Spleen (tissue), 13 donors: ENCODE measurements at places on chromosomes 12 and 14. TPM values are rescaled to one million over a fixed set of nuclear protein-coding genes. Genes with fewer than 3 reads are reported as not detected.

SLC35F4 gene
- not detected for polyA plus RNA-seq

NR4A1 gene
- 11.8 TPM for polyA plus RNA-seq

PHETA1 gene
- polyA plus RNA-seq = 17.2 TPM

MUCL1 gene
- polyA plus RNA-seq = not detected

SLC39A5 gene
- polyA plus RNA-seq = 0.22 TPM

MAP1LC3B2 gene
- 1.2 TPM for polyA plus RNA-seq

SIX4 gene
- 0.03 TPM for polyA plus RNA-seq

DNA sequence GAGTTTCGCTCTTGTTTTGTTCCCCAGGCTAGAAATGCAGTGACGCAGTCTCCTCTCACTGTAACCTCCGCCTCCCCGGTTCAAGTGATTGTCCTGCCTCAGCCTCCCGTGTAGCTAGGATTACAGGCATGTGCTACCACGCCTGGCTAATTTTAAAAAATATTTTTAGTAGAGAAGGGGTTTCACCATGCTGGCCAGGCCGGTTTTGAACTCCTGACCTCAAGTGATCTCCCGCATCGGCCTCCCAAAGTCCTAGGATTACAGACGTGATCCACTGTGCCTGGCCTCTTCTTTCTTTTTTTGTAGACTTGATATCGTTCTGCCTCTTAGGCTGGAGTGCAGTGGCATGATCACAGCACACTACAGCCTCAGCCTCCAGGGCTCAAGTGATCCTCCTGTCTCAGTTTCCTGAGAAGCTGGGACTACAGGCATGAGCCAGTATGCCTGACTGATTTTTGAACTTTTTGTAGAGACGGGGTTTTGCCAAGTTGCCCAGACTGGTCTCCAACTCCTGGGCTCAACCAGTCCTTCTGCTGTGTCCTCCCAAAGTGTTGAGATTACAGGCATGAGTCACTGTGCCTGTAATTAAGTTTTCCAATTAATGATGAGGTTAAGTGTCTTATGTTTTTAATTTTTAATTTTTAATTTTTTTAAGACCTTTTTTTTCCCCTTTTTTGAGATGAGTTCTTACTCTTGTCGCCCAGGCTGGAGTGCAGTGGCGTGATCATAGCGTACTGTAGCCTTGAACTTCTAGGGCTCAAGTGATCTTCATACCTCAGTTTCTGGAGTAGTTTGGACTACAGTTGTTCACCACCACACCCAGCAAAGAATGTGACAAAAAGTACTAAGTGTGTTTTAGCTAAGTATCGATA lies 10.2 kb downstream of the RCOR1 start:
- no peaks in the 10 kb centered on the region for H3K36me3 ChIP-seq
- no peak overlapping the region for H3K27ac ChIP-seq
- H3K4me1 ChIP-seq = peaks cover 28% of the 10 kb centered on the region
- no peak for DNase-seq

- no peak for DNase-seq
- H3K27ac ChIP-seq = no peak overlapping the region
- peaks cover 35% of the 10 kb centered on the region for H3K4me1 ChIP-seq
- H3K4me3 ChIP-seq = no peak overlapping the region
- H3K36me3 ChIP-seq = no peaks in the 10 kb centered on the region
Measured at GRCh38 chr12:102955926-102956737, 1.3 kb upstream of the ASCL1 start.

GRCh38 chr12:61161961-61162360 lies 1098.2 kb upstream of the USP15 start:
- no peak overlapping the region for H3K4me3 ChIP-seq
- H3K36me3 ChIP-seq = no peaks in the 10 kb centered on the region
- H3K27ac ChIP-seq = no peak overlapping the region
- DNase-seq = no peak

DNA sequence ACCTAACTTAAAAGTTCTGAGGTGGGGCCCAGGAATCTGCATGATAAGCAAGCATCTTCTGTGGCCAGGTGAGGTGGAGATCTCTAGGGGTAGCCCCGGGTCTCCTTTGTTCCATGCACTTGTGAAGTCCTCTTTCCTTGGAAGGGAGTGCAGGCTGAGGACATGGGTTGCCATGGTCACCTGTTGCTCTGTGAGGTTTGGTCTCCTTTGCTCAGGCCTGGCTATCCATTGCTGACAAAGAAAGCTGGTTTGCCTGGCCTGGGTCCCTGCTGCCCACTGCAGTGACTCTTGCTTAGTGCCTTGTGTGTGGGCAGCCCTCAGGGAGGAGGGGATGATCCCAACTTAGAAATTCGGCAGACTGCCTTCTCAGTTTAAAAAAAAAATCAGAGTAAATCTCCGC lies 11.1 kb downstream of the NRXN3 start:
- no peak for DNase-seq
- H3K27me3 ChIP-seq = no peaks in the 10 kb centered on the region
- H3K27ac ChIP-seq = no peak overlapping the region
- no peaks in the 10 kb centered on the region for H3K36me3 ChIP-seq
- no peak overlapping the region for H3K4me3 ChIP-seq
- H3K4me1 ChIP-seq = no peaks in the 10 kb centered on the region

DNA sequence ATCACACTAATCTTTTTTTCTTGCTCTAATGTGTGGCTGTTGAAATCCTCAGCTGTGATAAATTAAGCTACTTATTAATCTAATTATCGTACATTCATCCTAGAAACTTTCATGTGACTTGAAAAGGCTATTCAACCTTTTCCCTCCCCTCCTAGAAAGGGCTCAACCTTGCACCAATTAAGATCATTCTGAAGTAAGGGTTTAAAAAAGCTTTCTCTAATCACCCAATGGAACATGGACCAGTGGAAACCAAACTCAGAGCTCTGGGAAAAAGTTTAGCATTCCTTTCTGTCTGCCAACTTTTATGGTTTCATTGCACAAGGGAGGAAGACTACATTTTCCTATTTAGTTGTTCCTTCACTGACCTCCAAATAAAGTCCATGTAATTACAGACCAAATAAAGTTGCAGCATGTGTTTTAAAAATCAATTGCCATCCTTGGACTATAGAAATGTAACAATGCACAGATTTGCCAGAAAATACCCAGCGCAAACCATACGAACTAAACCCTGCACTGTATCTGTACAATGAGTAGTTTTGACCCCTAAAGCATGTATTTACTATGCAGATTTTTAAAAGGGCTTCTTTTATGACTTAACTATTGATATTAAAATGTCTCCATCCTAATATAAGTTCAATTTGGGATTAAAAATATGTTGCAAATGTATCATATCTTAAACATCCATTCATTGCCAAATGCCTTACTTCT lies 142.6 kb upstream of the OTX2 start:
- DNase-seq = no peak
- no peaks in the 10 kb centered on the region for H3K4me1 ChIP-seq
- no peaks in the 10 kb centered on the region for H3K36me3 ChIP-seq
- H3K27me3 ChIP-seq = peaks cover 8% of the 10 kb centered on the region

DNA sequence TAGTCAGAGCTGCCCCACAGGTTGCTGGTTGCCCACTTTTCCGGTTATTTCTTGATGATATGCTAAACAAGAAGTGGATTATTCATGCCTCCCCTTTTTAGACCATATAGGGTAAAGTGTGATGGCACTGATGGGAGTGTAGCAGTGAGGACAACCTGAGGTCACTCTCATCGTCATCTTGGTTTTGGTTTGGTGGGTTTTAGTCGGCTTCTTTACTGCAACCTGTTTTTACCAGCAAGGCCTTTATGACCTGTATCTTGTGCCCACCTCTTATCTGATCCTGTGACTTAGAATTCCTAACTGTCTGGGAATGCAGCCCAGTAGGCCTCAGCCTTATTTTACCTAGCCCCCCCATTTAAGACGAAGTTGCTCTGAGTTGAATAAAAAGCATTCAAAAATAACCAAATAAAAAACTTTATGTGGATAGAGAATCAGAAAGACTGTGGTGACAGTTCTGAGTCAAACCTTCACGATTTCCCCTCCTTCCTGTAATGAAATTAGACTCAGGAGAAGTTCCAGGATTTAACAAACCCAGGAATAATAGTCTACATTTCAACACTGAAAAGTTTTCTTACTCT lies 144.2 kb downstream of the PAWR start:
- H3K4me1 ChIP-seq = no peaks in the 10 kb centered on the region
- DNase-seq = no peak
- H3K4me3 ChIP-seq = no peak overlapping the region
- no peaks in the 10 kb centered on the region for H3K36me3 ChIP-seq
- H3K27ac ChIP-seq = no peak overlapping the region

DNA sequence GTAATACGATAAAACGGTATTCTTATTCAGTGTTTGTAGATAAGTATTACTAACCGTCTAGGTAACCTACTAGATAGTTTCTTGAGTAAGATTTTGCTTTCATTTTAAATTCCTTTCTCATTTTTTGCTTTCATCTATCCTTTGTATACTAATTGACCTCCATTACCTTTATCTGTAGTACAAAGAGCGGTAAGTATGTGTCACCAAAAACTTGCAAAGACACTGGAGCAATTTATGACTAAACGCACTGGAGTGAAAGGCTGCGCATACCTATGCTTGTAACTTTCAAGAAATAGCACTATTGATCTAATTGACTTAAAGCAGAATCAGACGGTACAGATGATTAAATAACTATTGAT lies 1.7 kb downstream of the ARHGAP5 start:
- H3K27ac ChIP-seq = peak overlapping the region; percentile 94
- no peak for DNase-seq
- H3K4me1 ChIP-seq = peaks cover 34% of the 10 kb centered on the region
- no peaks in the 10 kb centered on the region for H3K36me3 ChIP-seq

- peak; percentile 87 for DNase-seq
- H3K4me1 ChIP-seq = peaks cover 100% of the 10 kb centered on the region
Measured at GRCh38 chr14:103704708-103705107, 10.5 kb downstream of the XRCC3 start.

DNA sequence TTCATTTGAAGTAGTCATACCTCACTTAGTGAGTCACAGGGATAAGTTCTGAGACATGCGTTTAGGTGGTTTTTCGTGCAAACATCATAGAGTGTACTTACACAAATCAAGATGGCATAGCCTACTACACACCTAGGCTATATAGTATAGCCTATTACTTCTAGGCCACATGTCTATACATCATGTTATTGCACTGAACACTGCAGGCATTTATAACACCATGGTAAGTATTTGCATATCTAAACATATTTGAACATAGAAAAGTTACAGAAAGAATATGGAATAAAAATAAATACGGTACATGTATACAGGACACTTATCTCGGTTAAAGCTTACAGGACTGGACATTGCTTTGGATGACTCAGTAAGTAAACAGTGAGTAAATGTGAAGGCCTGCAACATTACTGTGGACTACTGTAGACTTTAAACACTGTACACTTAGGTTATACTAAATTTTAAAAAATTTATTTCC lies 670.6 kb downstream of the SLC16A7 start:
- no peaks in the 10 kb centered on the region for H3K27me3 ChIP-seq
- DNase-seq = no peak
- H3K27ac ChIP-seq = no peak overlapping the region
- no peaks in the 10 kb centered on the region for H3K4me1 ChIP-seq
- H3K36me3 ChIP-seq = no peaks in the 10 kb centered on the region
- H3K4me3 ChIP-seq = no peak overlapping the region

GRCh38 chr14:94157197-94157596 lies 16.9 kb upstream of the PPP4R4 start:
- H3K36me3 ChIP-seq = no peaks in the 10 kb centered on the region
- DNase-seq = no peak

DNA sequence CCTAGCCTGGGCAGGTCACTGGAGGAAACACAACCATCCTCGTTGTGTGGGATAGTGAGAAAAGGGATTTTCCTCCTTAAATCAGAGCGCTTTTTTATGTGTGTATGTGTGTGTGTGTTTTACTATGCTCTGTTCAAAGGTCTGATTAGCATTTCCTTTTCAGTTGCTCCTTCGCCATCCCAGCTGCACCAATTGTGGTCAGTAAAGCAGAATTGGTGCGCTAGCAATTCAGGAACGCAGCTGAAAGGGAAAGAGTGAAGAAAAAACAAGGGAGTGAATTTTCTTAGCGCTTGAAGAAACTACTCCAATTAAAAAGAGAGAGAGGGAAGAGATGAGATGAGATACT lies 173.3 kb upstream of the PARP11 start:
- no peak for DNase-seq
- no peaks in the 10 kb centered on the region for H3K4me1 ChIP-seq
- no peak overlapping the region for H3K27ac ChIP-seq
- H3K4me3 ChIP-seq = no peak overlapping the region
- H3K36me3 ChIP-seq = no peaks in the 10 kb centered on the region

GRCh38 chr14:105336477-105337287 lies 22.1 kb downstream of the PACS2 start:
- peak overlapping the region; percentile 80 for H3K27ac ChIP-seq
- DNase-seq = peak; percentile 84
- H3K4me1 ChIP-seq = peaks cover 33% of the 10 kb centered on the region

GRCh38 chr12:62839869-62840660 lies 94.9 kb downstream of the PPM1H start:
- no peak overlapping the region for H3K4me3 ChIP-seq
- H3K27me3 ChIP-seq = no peaks in the 10 kb centered on the region
- DNase-seq = no peak
- no peaks in the 10 kb centered on the region for H3K4me1 ChIP-seq
- no peak overlapping the region for H3K27ac ChIP-seq

DNA sequence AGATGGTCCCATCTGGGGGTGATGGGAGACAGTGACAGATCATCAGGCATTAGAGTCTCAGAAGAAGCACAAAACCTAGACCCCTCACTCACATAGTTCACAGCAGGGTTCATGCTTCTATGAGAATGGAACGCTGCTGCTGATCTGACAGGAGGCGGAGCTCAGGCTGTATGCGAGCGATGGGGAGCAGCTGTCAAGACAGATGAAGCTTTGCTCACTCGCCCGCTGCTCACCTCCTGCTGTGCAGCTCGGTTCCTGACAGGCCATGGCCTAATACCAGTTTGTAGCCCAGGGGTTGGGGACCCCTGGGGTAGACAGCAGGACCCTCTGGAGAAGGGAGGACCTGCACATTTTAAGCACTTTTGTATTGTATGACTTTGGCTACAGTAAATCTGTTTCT lies 111.2 kb downstream of the LGMN start:
- H3K4me3 ChIP-seq = no peak overlapping the region
- DNase-seq = peak; percentile 49
- H3K27ac ChIP-seq = no peak overlapping the region
- H3K36me3 ChIP-seq = no peaks in the 10 kb centered on the region
- H3K27me3 ChIP-seq = no peaks in the 10 kb centered on the region

GRCh38 chr14:102508774-102509745 lies 516 bp downstream of the ANKRD9 start:
- peak overlapping the region; percentile 78 for H3K27ac ChIP-seq
- H3K27me3 ChIP-seq = no peaks in the 10 kb centered on the region
- H3K4me1 ChIP-seq = no peaks in the 10 kb centered on the region

DNA sequence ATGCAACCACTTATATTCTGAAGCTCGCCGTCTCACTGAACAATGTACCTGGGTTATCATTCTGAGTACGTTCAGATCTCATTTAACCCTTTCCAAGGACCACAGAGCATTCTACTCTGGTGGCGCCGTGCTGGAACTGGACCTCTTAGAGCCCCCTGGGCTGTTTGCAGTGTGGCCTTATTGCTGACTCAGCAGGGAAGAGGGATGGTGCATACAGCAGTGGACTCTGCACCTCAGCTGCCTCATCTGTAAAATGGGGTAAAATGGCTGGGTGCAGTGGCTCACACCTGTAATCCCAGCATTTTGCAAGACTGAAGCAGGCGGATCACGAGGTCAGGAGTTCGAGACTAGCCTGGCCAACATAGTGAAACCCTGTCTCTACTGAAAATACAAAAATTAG lies 2.9 kb downstream of the ALDH2 start:
- H3K27me3 ChIP-seq = peaks cover 12% of the 10 kb centered on the region
- H3K27ac ChIP-seq = no peak overlapping the region
- H3K4me3 ChIP-seq = no peak overlapping the region
- H3K36me3 ChIP-seq = no peaks in the 10 kb centered on the region
